ENCODE measurements at places on chromosomes 3 and 15.

DNA sequence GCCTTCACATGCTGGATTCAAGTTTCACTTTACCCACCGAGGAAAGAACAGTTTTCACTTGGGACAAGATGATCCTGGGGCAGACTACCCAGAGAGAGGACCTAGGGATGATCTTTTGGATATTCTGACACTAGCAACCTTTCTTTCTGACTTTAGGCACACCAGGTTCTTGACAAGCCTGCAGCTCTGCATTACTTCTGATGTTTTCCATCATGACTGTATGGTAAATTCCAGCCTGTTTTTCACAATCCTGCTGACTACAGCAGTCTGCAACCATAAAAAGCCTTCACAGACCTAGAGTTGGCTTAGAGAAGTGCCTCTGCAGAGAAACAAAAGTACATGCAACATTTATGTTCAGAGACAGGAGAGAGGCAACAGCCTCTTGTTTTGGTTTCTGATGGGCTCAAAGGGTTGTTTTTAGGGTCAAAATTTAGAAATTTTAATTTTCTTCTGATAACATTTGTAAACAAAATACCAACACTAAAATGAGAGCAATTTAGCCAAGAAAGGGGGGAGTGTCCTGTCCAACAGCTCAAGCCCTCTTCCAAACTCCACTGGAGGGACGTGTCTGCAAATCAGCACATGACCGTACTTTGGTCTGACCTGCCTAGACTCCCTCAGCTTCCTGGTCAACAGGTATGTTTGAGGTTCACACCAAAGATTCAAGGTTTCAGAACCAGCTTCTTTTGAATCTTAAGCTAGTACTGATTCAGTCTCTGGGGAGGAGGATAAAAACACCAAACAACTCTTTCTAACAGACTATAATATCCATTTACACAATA is 799 bp downstream of the ABI3BP start:
- no peak for DNase-seq

- no peak for DNase-seq
Measured at GRCh38 chr3:100093831-100094230, 20.5 kb downstream of the FILIP1L start.

DNA sequence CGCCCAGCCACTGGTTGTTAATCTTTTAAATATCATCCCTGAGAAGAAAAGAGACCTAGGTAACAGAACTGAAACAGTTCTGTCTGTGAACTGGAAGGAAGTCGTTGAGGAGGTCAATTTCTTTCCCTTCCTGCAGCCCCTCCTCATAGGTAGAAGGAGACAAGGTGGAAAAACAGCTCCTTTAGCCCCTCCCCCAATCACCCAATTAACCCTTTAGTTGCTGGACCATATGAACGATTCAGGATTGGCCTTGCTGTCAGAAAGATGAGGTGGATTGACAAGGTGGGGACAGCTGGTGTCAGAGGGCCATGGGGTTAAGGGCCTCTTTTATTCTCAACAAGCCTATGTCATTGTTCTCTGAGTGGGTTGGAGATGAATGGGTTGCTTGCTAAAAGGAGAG is 36.0 kb upstream of the ZNF445 start:
- DNase-seq, result no peak

- no peak for DNase-seq
Measured at GRCh38 chr3:187267306-187267705, 24.2 kb downstream of the MASP1 start.

- DNase-seq, result no peak
Measured at GRCh38 chr3:166510382-166510781, 673.2 kb upstream of the BCHE start.

DNA sequence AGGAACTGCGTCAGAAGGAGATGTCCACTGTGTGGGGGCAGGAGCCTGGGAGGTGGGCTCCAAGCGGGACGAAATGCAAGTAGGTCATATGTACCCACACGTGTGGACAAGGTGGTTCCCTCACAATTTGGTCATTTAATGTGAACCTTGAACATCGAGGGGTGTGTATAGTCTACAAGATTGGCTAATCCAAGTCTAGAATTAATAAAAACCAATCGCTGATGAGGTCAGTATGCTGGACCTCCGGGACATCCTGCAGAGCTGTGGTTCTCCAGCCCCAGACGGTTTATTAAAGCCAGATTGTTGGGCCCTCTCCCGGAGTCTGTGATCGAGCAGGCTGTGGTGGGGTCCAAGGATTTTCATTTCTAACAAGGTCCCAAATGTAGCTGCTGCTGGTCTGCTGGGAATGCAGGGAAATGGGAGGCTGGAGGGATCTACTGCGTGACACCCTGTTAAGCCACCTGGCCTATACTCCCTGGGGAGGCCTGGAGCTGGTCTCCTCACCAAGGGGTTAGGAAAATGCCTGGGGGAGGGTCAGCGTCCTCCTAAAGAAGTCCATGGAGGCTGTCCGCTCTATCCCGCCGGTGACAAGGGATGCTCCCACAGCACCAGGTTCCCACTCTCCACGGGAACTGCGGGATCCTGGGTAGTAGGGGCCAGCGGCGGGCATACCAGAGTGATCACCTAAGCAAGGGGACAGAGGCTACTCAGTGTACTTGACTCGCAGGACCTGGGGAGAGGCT is 25.1 kb downstream of the PCSK6 start:
- DNase-seq, result no peak

DNA sequence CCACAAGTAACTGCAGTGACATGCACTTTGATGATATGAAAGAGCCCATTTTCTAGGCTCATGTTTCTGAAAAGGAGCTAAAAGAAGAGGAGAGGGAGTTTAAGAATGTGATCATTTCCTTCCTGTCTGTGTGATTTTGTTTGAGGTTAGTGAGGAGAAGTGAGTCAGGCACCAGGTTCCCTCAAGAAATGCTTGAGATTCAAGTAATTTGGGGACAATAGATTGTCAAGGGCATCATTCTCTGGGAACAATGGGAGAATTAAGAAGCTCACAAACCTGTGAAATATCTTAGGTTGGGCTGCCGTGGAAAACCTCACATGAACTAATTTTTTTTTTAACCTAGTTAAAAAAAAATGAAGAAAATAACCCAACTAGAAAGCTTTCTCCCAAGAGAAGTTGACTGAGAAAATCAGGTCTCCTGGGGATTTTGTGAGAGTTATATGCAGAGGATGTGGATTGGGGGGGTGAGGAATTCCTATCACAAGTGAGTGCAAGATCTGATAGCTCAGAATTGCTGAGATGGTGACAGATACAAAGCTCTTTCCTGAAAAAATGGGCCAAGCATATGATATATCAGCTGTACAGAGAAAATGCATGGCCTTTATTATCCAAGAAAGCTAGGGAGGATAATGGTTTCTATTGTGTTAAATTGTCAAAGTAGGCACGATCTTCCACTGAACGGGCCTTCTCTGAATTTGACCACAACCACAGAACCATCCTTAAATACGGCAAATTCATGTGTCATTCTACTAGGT is 203.3 kb downstream of the FEZF2 start:
- DNase-seq, result peak; percentile 20

DNA sequence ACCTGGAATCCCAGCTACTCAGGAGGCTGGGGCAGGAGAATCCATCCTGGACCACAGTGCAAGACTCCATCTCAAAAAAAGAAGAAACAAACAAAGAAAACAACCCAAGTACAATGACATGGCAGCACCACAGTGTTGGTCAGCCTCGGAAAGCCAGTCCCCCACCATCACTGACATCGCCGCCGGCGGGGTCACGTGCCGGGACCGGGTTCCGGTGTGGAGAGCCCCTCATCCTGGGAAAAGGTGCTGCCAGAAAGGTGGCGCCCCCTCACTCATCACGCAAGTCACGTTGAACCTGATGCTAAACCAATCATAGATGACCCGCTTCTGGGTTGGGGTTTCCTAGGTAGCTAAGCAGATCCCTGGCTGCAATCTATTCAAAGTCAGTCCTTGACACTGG is 17.8 kb downstream of the QRICH1 start:
- no peak for DNase-seq

DNA sequence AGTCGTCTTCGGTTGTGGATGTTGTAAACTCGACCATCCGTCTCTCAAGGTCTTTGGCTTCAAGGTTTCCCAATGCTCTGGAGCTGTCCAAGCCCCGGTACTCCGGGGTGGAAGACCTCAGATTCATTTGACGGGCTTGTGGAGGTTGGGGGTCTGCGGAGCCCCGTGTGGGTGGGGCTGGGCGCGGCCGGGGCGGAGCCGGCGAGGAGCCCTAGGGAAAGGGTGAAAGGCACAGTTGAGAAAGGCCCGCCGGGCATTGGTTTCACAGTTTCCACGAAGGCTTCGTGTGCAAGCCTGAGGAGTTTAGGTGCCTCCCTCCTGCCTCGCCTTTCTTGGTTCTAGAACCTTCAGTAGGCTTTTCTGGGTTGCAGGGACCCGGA is 360 bp upstream of the MGA start:
- no peak for DNase-seq

DNA sequence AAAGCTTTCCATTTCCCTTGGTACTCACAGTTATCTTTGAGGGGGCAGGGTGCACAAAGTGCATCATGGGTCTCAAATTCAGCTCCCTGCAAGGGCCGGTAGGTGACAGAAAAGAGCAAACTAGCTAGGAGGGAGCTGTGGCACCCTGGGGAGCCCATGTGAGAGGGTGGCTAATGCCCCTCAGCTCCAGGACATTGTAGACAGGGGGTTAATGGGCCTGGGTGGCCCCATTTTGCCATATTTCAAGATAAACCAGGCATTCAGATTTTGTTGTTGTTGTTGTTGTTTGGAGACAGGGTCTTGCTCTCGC is 3.7 kb upstream of the SLC6A6 start:
- DNase-seq, result no peak

- no peak for DNase-seq
Measured at GRCh38 chr3:55484191-55484689, 2.9 kb downstream of the WNT5A start.

GRCh38 chr15:38479266-38479665 is 25.3 kb downstream of the FAM98B start:
- DNase-seq, result no peak

GRCh38 chr3:35241236-35241635 is 398.1 kb upstream of the ARPP21 start:
- DNase-seq, result no peak

DNA sequence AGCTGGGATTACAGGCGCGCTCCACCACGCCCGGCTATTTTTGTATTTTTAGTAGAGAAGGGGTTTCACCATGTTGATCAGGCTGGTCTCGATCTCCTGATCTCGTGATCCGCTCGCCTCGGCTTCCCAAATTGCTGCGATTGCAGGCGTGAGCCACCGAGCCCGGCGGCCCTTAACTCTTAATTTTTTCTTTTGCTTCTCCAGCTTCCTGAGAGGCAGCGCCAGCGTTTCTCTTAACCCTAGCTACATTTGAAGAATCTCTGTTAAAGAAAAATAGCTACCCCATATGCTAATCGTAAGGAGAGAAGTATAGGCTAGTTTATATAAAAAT is 465 bp upstream of the GK5 start:
- DNase-seq, result no peak

DNA sequence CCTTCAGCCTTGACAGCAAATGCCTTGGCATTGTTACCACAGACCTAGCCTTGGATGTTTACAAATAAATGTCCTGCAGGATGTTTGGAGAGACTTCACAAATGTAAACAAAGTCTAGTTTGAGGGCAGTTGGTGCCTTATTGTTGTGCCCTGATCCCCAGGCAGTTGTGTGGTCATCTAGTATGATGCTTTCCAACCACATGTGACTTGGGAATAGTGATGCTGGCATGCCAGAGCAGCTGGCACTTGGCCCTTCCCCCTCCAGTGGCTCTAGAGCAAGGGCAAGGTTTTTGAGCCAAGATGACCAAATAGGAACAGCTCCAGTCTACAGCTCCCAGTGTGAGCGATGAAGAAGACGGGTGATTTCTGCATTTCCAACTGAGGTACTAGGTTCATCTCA is 258.2 kb downstream of the ADAMTS17 start:
- DNase-seq, result no peak

DNA sequence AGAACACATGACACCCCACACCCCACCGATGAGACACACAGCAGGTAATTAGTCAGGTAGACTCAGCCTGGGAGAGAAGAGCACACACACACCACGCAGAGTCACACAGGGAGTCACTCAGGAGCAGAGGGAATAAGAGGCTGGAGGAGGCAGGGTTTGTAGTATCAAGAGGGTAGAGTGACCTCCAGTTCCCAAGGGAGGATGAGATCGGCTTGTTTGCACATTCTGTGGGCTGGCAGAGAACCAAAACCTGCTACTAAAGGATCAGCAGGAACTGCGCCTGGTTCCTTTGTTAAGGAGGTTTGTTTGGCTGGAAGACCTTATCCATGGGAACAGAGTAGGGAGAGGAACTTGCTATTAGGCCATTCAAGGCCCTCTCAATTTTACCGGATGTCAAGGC is 281.4 kb upstream of the SLCO3A1 start:
- peak; percentile 73 for DNase-seq

DNA sequence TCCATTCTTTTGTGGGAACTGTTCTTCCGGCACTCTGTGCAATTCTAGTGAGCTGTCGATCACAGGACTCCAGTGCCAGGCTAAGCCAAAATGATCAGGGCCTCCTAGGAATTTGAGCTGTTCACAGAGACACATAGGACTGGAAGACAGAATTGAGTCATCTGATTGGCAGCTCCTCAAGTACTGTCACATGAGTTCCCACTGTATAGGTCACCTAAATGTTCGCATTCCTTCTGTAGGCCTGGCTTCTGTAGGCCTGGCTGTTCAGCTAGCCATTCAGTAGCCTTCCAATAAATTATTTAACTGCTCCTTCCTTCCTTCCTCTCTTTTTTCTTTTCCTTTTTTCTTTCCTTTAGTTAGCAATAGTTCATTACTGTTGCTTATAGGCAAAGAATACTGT is 4.3 kb downstream of the PROS1 start:
- peak; percentile 57 for DNase-seq

- no peak for DNase-seq
Measured at GRCh38 chr15:74007820-74008371, 13.4 kb downstream of the PML start.

- DNase-seq, result no peak
Measured at GRCh38 chr3:110026421-110026820, 689.1 kb upstream of the DPPA4 start.

GRCh38 chr3:122063908-122064307 is 8.7 kb downstream of the CD86 start:
- DNase-seq, result no peak

- peak; percentile 57 for DNase-seq
Measured at GRCh38 chr15:52228921-52229320, 37.7 kb upstream of the GNB5 start.

- peak; percentile 27 for DNase-seq
Measured at GRCh38 chr3:15361494-15362214, 29.3 kb upstream of the SH3BP5 start.

Measured in RCC 7860 (cell line).